Transverse colon (tissue), 4 donors: ENCODE measurements at places on chromosomes 11 and 22. TPM values are rescaled to one million over a fixed set of nuclear protein-coding genes. Genes with fewer than 3 reads are reported as not detected.
A peak's percentile ranks its signal among the peaks of the same experiment; 100 is the strongest.

DNA sequence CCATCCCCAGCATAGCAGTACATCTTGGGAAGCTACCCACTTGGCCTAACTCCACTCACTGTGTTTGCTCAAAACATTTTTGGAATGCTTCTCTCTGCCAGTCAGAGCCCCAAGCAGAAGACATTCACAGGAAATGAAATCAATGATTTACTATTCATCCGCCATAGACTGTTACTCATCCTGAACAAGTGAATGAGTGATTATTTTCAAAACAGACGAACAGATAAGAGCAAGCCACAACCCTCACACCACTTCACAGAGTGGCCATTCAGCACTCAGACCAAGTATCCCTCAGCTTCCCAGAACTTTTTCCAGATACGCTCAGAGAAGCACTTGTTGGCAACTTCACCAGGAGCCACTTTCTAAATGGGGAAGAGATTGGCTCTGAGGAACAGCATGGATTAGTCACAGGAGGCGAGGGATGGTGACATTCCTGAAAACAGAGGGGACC is 13.0 kb upstream of the UBASH3B start:
- H3K27ac ChIP-seq, result no peak overlapping the region
- H3K4me3 ChIP-seq, result no peak overlapping the region
- no peak for DNase-seq
- no peaks in the 10 kb centered on the region for H3K4me1 ChIP-seq

GRCh38 chr11:11035331-11035730 is 177.5 kb upstream of the ZBED5 start:
- H3K27me3 ChIP-seq, result no peaks in the 10 kb centered on the region
- H3K4me1 ChIP-seq, result peaks cover 12% of the 10 kb centered on the region
- H3K36me3 ChIP-seq, result no peaks in the 10 kb centered on the region
- H3K4me3 ChIP-seq, result no peak overlapping the region

Gene GPR152
- total RNA-seq, result not detected

GRCh38 chr11:45073685-45074141 is 72.7 kb upstream of the PRDM11 start:
- no peak overlapping the region for H3K27ac ChIP-seq
- H3K27me3 ChIP-seq, result no peaks in the 10 kb centered on the region
- DNase-seq, result no peak
- peaks cover 2% of the 10 kb centered on the region for H3K4me1 ChIP-seq
- no peaks in the 10 kb centered on the region for H3K36me3 ChIP-seq
- no peak overlapping the region for H3K4me3 ChIP-seq

Gene NCF4
- 30.3 TPM for total RNA-seq

Gene C11orf52
- 3.0 TPM for total RNA-seq

DNA sequence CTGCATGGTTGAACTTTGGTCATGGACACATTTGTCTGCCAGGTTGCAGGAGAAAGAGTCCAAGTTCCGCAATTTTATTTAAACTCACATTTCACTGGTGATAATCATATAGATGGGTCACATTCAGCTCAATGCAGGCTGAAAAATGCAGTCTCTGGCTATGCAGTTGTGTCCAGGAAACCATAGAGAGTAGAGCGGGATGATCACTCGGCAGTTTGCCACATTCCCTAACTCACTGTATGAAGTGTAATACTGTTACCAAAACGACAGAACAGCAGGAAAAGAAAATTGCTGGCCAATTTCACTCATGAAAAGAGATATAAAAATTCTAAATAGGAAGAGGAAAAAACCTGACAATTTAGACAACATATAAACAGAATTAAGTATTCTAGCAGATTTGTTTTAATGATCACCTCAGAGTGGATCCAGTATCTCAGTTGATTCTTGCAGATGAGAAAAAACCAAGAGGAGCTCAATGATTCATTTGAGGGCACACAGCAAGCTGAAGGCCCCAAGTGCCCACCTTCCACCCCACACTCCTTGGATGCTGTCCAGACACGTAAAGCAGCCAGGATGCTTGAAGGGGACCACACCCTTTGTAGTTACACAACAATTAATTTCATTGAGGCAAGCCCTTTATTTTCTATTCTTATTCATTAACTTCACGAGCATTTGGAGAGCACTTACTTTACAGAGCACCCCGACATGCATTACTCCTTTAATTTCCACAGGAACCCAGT is 422.3 kb downstream of the SOX6 start:
- H3K27me3 ChIP-seq, result no peaks in the 10 kb centered on the region
- no peaks in the 10 kb centered on the region for H3K4me1 ChIP-seq
- no peak overlapping the region for H3K4me3 ChIP-seq
- H3K36me3 ChIP-seq, result no peaks in the 10 kb centered on the region

Gene EMID1
- 53.9 TPM for total RNA-seq

DNA sequence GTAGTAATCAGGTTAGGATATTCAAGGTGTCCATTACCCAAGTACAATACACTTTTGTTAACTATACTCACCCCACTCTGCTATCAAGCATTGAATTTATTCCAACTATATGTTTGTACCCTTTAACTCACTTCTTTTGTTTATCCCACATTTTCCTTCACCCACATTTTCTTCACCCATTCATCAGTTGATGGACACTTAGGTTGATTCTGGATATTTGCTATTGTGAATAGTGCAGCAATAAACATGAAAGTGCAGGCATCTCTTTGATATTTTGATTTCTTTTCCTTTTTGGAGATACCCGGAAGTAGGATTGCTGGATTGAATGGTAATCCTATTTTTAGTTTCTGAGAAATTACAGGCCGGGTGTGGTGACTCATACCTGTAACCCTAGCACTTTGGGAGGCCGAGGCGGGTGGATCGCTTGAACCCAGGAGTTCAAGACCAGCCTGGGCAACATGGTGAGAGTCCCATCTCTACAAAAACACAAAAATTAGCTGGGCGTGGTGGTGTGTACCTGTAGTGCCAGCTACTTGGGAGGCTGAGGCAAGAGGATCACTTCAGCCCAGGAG is 6.5 kb downstream of the TMEM25 start:
- no peaks in the 10 kb centered on the region for H3K27me3 ChIP-seq
- H3K27ac ChIP-seq, result no peak overlapping the region
- no peak overlapping the region for H3K4me3 ChIP-seq
- H3K4me1 ChIP-seq, result no peaks in the 10 kb centered on the region

Gene FREY1
- 0.82 TPM for total RNA-seq

Gene HPX
- total RNA-seq, result not detected

Gene IL18
- total RNA-seq, result 169 TPM

DNA sequence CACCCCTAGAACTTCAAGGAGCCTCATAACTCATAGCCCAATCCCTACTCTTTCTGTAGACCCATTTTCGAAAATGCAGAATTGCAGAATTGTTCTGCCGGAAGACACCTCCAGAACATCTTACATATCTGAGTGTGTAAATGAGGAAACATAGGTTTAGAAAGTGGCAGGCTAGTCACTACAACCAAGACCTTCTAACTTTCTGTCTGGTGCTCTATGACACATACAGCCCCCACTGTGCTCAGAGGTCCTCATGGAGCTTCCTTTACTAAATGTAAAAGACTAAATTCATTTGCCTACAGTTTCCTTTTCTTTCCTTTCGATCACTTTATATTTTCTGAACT is 132.1 kb upstream of the DDI1 start:
- H3K36me3 ChIP-seq, result no peaks in the 10 kb centered on the region
- no peak overlapping the region for H3K27ac ChIP-seq
- H3K4me1 ChIP-seq, result no peaks in the 10 kb centered on the region
- H3K4me3 ChIP-seq, result no peak overlapping the region
- DNase-seq, result no peak

DNA sequence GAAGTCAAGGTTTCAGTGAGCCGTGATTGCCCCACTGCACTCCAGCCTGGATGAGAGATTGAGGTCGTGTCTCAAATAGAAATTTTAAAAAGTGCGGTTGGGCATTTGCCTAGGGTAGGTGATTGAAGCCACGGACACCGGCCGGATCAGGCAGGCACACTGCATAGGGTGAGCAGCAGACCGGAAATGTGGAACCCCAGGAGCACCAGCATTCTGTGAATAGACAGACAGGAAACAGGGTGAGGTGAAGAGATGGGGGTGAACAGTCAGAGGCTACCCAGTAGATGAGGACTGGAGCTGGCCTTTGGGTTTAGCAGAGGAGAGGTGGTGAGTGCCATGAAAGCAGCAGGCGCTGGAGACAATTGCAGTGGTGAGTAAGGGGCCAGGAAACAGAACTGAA is 43.5 kb downstream of the PPFIA1 start:
- no peak overlapping the region for H3K27ac ChIP-seq
- no peaks in the 10 kb centered on the region for H3K27me3 ChIP-seq
- no peaks in the 10 kb centered on the region for H3K4me1 ChIP-seq
- no peak overlapping the region for H3K4me3 ChIP-seq
- H3K36me3 ChIP-seq, result no peaks in the 10 kb centered on the region

- H3K27ac ChIP-seq, result no peak overlapping the region
Measured at GRCh38 chr11:97537407-97538150, 1147.8 kb downstream of the JRKL start.

GRCh38 chr11:116527180-116527991 is 245.4 kb downstream of the BUD13 start:
- H3K27me3 ChIP-seq, result peaks cover 34% of the 10 kb centered on the region
- H3K4me1 ChIP-seq, result no peaks in the 10 kb centered on the region
- H3K4me3 ChIP-seq, result no peak overlapping the region
- no peak overlapping the region for H3K27ac ChIP-seq

Gene TRPM5
- 4.9 TPM for total RNA-seq

Gene BARX2
- total RNA-seq, result 9.2 TPM

Gene SCO2
- total RNA-seq, result 5.9 TPM

DNA sequence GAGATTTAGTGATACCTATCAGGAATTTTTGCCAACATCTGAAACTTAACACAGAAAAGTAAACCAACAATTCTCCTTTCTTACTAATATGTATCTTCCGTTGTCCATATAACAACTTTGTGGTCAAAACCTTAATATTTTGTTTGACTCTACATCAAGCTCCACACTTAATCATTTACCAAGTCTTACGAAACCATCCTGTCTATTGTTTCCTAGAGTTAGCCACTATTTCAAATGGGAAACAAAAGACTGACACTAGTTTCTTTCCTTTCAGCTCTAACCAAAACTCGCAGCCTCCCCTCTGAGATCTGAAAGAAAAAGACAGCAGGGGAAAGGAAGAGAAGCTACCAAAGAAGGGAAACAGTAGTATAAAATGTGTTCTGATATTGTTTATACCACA is 26.5 kb upstream of the PRDM10 start:
- H3K4me1 ChIP-seq, result no peaks in the 10 kb centered on the region
- H3K4me3 ChIP-seq, result no peak overlapping the region
- H3K36me3 ChIP-seq, result no peaks in the 10 kb centered on the region
- no peaks in the 10 kb centered on the region for H3K27me3 ChIP-seq

Gene SOX6
- 1.6 TPM for total RNA-seq

Gene OR10G6
- total RNA-seq, result not detected

DNA sequence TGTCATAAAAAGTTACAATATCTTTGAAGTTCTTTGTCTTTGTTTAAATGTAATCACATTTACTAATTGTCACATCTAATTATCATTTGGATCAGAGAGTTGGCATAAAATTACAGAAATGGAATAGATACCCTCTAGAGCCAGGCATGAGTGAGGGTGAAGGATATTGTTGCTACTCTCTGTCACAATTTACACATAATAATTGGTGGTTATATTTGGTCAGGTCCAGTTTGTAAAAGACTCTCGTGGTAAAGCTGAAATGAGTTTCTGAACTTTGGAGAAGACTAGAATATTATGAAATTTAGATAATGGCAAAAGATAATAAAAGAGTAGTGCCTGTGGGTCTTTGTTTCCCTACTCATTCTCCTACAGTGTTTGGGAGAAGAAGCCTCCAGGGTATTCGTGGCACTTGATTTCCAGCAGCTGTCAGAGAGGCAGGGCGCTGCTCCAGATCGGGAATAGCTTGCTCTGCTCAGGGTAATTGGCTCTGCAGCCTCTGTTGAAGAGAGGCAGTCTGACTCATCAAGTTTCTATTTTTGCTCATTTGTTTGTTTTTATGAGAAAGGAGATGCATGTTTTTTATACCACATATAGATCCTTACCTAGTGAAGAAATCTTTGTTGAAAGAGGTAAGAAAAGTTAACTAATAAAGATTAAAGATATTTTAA is 349.9 kb downstream of the CNTN5 start:
- no peak overlapping the region for H3K27ac ChIP-seq
- no peaks in the 10 kb centered on the region for H3K27me3 ChIP-seq
- no peak overlapping the region for H3K4me3 ChIP-seq
- no peak for DNase-seq
- no peaks in the 10 kb centered on the region for H3K36me3 ChIP-seq
- H3K4me1 ChIP-seq, result peaks cover 3% of the 10 kb centered on the region

- H3K36me3 ChIP-seq, result no peaks in the 10 kb centered on the region
- DNase-seq, result no peak
- H3K27ac ChIP-seq, result no peak overlapping the region
- no peaks in the 10 kb centered on the region for H3K27me3 ChIP-seq
Measured at GRCh38 chr22:40661671-40662070, 17.6 kb upstream of the MCHR1 start.

DNA sequence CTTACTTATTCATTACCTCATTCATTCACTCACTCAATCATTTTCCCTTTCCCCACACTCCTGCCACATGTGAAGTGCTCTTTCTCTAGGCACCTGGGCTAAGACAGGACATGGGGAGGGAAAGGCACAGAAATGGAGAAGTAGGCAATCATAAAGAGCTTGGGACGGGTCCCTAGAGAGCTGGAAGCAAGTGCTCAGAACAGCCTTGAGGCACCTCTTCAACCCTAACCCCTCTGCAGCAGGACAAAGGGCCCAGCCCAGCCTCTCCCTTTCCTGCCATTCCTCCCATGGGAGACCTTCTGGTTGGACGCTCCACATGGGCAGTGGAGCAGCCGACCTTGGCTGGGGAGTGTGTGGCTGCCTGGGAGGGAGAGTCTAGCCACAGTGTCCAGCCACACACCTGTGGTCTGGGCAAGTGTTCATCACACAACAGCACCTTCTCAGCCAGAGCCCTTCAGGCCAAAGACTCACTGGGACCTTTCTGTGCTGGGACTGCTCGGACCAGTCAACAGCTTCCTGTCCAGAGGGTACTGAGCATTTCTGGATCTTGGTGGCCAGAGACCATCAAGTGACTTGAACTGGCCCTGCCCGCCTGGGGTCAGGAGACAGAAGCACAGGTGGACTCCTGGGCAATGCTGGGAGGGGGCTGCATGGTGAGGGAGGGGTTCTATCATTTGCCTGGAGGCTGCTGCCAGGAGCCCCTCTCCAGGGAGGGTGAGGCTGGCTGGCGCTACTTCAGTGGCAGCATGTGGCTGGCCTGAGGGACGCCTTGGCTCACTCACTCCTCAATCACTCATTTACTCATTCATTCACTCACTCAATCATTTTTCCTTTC is 1.0 kb upstream of the MUC5AC start:
- no peak overlapping the region for H3K4me3 ChIP-seq
- H3K27ac ChIP-seq, result no peak overlapping the region
- H3K4me1 ChIP-seq, result no peaks in the 10 kb centered on the region
- H3K27me3 ChIP-seq, result no peaks in the 10 kb centered on the region
- H3K36me3 ChIP-seq, result no peaks in the 10 kb centered on the region

- H3K36me3 ChIP-seq, result no peaks in the 10 kb centered on the region
- peak; percentile 84 for DNase-seq
- H3K27me3 ChIP-seq, result no peaks in the 10 kb centered on the region
- H3K4me1 ChIP-seq, result peaks cover 8% of the 10 kb centered on the region
Measured at GRCh38 chr11:67584205-67584880, 731 bp downstream of the GSTP1 start.

Gene FOLR2
- 8.6 TPM for total RNA-seq
